ENCODE measurements at places on chromosomes 2 and 18.

- DNase-seq: no peak
These were observed 50.4 kb upstream of the EPAS1 start for GRCh38 chr2:46246790-46247189.

GRCh38 chr18:59921384-59921891 is 21.6 kb downstream of the PMAIP1 start:
- no peak for DNase-seq

GRCh38 chr18:42925036-42925435 is 190.4 kb downstream of the RIT2 start:
- no peak for DNase-seq

- peak; percentile 23 for DNase-seq
These were observed 31.5 kb downstream of the ACVR1C start for GRCh38 chr2:157596992-157597681.

GRCh38 chr2:191637182-191638078 is 40.5 kb upstream of the NABP1 start:
- DNase-seq: no peak

- peak; percentile 99 for DNase-seq
These were observed 2.5 kb downstream of the IGFBP5 start for GRCh38 chr2:216692636-216693413.

GRCh38 chr2:190563109-190563508 is 28.6 kb upstream of the NEMP2 start:
- DNase-seq: no peak

DNA sequence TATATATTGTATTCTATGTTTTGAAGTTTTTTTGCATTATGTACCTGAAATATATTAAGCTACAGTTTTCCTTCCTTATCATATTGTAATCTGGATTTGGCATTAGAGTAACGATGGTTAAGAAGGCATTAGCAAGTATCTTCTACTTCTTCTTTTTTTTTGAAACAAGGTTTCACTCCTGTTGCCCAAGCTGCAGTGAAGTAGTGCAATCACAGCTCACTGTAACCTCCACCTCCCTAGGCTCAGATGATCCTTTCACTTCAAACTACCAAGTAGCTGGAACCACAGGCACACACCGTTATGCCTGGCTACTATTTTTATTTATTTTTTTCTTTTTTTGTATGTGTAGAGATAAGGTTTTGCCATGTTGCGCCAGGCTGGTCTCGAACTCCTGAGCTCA is 201.1 kb downstream of the ZNF804A start:
- DNase-seq: no peak

GRCh38 chr2:201654616-201655384 is 11.5 kb upstream of the TMEM237 start:
- no peak for DNase-seq
